ENCODE measurements at places on chromosomes 7 and 10.

GRCh38 chr10:59383436-59383835 is 21.1 kb upstream of the FAM13C start:
- DNase-seq = no peak

- DNase-seq = no peak
These were observed 7.6 kb upstream of the C10orf105 start for GRCh38 chr10:71727105-71727737.

- DNase-seq = no peak
These were observed 719.5 kb downstream of the ZWINT start for GRCh38 chr10:55641601-55642000.

GRCh38 chr7:41981046-41982040 is 255.7 kb downstream of the GLI3 start:
- no peak for DNase-seq

DNA sequence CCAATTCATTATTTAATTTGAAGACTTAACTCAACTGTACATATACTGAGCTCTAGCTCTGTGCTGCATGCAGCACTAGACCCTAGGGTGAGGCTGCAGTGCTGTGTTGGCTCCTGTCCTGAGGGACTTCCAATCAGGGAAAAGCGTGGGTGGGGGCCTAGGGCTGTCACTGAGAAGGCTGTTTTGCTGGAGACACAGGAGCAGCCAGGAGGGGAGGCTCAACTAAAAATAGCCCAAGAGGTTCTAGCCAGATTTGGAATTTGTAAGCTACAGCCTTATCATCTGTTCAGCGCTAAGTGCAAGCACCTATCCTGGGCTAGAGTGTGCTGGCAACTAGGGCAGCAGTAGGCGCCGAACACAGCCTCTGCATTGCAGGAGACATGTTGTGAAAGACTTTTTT is 121.1 kb downstream of the VWC2 start:
- DNase-seq = no peak

DNA sequence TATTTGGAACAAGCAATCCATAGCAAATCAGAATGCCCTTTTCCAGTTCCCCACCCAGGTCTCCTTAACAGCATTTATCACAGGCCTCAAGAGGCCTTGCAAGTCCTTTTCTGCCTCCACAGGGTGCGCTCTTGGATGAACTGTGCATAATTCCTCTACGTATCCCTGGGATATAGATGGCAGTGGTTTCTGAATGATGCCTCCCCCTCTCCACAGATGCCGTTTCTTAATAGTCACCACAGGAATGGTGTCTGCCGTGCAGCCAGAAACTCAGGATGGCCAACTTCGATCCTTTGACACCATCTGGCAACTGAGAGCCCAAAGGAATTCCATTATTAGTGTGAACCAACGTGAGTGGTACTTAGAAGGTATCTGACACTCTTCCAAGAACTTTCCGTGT is 43.1 kb downstream of the JAZF1 start:
- no peak for DNase-seq

All from NCI-H69 (cell line).